Fibroblast of skin of scalp (primary cell): ENCODE measurements at places on chromosomes 1 and 21.
A peak's percentile ranks its signal among the peaks of the same experiment; 100 is the strongest.

DNA sequence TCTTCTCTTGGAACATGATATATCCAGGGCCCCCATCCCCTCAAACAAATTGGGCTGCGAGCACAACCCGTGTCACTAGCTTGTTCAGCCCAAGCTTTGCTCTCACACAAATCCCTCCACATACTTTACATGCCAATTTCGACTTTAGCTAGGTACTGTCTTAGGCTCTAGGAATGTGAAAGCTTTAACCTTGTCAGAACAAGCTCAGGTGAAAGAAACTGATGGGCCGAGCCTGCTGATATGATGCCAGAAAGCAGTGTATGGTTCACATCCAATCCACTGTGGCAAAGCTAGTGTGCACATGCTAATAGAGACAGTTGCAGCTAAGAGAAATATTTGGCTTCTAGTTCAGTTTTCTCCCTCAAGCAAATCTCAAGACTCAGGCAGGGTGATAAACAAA, 79.5 kb downstream of the TNFSF18 start:
- no peak for DNase-seq

DNA sequence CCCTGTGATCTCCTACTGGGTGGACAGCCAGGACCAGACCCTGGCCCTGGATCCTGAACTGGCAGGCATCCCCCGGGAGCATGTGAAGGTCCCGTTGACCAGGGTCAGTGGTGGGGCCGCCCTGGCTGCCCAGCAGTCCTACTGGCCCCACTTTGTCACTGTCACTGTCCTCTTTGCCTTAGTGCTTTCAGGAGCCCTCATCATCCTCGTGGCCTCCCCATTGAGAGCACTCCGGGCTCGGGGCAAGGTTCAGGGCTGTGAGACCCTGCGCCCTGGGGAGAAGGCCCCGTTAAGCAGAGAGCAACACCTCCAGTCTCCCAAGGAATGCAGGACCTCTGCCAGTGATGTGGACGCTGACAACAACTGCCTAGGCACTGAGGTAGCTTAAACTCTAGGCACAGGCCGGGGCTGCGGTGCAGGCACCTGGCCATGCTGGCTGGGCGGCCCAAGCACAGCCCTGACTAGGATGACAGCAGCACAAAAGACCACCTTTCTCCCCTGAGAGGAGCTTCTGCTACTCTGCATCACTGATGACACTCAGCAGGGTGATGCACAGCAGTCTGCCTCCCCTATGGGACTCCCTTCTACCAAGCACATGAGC, 17.2 kb upstream of the SLC25A44 start:
- no peak for DNase-seq

DNA sequence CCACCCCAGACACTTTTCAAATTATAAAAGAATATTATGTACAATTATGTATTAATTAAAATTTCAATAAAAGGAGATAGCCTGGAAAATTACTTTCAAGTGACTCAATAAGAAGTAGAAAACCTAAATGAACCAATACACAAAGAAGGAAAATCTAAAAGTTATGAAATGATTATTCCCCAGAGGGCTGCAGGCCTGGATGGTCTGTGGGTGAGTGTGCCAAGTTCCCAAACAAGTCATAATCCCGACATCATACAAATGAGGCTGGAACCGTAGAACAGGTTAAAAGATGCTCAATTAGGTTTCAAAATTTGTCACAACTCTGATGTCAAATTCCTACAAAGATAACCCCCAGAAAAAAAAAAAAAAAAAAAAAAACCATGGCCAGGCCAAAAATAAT, 12.7 kb downstream of the SPATC1L start:
- DNase-seq, result no peak

DNA sequence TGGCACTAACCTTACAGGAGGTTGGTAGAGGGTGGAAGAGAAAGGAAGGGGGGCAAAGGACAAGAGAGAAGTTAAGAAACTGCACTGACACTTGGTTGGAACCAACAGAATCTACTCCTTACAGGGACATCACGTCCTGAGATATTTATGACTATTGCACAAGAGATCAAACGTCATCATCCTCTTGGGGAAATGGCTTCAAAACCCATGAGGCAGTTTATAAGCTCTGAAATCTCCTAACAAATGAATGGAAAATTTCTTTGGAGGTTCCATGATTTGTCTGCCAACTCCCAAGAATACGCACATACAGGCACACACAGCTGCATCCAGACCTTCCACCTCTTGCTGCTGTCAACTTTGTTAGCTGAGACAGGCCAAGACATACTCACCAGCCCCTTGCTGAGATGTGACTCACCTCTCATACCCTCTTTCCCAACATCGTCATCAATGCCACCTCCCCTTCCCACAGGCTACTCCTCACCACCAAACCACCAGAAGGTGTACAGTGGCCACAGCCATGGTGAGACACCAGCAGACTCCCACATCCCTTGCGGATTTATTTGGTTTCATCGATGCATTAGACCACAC, 135.5 kb downstream of the SETD4 start:
- peak; percentile 77 for DNase-seq
